ENCODE measurements at places on chromosomes 7 and 10. TPM values are rescaled to one million over a fixed set of nuclear protein-coding genes. Genes with fewer than 3 reads are reported as not detected.

DNA sequence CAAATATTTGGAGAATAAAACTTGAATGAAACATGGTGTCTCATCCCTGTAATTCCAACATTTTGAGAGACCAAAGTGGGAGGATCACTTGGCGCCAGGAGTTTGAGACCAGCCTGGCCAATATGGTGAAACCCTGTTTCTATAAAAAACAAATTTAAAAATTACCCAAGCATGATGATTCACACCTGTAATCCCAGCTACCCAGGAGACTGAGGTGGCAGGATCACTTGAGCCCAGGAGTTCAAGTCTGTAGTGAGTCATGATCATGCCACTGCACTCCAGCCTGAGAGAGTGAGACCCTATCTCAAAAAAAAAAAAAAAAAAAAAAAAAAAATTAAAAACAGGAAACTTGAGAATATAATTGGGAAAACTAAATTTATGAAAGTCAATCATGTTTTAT is 481.1 kb downstream of the SEMA3D start:
- no peak for DNase-seq
- no peak overlapping the region for H3K27ac ChIP-seq
- peaks cover 9% of the 10 kb centered on the region for H3K4me1 ChIP-seq
- H3K36me3 ChIP-seq: no peaks in the 10 kb centered on the region

- no peaks in the 10 kb centered on the region for H3K4me1 ChIP-seq
- no peak for DNase-seq
- H3K27me3 ChIP-seq: no peaks in the 10 kb centered on the region
- no peaks in the 10 kb centered on the region for H3K36me3 ChIP-seq
These were observed 1336.0 kb upstream of the CELF2 start for GRCh38 chr10:9681655-9682054.

Gene HOXA3
- total RNA-seq: not detected

DNA sequence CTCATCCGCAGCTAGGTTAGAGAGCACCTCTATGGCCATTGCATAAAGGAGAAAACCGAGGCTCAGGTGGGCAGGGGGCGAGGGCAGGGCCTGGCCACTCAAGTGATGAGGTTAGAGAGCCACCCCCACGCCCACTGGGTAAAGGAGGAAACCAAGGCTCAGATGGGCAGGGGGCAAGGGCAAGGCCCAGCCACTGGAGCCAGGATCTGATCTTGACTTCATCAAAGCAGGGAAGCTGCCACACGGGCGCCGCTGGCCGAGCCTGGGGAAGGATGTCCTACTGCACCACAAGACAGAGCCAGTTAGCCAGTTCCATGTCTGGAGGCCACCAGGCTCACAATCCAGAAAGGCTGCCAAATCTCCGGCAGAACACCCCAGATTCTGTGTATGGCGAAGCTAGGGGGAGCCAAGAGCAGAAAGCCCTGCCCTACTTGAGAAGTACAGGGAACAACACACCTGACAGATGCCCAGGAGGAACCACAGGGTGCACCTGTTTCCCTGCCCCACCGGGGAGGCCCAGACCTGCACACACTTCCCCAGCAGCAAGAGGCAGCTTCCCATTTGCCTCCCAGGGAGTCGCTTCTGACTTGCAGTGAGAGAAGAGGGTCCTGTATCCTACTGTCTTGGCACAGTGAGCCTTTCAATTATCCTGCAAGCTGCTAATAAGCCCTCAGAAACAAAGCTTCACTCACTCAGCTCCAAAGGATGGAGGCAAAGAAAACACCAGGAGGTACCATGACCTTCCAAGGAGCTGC is 101.9 kb downstream of the TNS3 start:
- H3K36me3 ChIP-seq: no peaks in the 10 kb centered on the region
- no peak overlapping the region for H3K4me3 ChIP-seq
- no peaks in the 10 kb centered on the region for H3K27me3 ChIP-seq
- no peak for DNase-seq

Gene FKBP9
- total RNA-seq: 199 TPM

DNA sequence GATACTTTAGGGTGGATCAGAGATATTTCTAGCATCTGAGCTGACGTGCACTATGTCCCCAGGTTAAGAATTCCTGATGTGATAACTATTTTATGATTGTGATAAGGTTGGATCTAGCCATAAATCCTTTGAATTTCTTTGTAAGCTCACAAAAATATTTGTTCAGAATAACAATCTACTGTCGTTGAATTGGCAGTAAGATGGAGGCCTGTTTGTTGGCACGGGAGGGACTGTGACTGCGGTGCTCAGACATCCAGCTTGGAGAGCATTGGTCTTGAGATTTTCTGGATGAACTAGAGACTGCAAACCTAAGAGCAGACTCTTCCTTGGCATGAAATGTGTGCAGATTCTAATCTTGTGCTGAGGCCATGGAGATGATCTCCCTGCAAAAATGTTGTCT is 131.1 kb downstream of the LRRC4 start:
- no peak overlapping the region for H3K27ac ChIP-seq
- H3K4me1 ChIP-seq: peaks cover 20% of the 10 kb centered on the region
- H3K4me3 ChIP-seq: no peak overlapping the region

DNA sequence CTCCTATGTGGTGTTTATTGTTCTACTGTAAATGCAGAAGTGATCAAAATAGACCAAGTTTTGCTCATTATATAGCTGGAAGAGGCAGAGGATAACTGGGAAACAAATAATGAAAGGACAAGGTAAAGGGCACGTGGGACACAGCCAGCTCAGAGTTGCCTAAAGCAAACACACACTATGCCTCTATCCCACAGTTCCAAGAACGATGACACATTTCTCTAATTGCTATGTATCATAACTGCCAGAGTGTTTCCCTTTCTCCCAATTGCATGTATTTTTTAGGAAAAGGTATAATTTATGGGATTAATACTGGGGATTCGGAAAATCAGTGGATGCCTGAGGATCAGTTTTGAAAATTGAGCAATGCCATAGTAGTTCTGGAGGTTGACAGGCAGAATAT is 49.0 kb downstream of the CCDC71L start:
- DNase-seq: no peak
- no peaks in the 10 kb centered on the region for H3K36me3 ChIP-seq
- H3K27ac ChIP-seq: no peak overlapping the region
- H3K4me1 ChIP-seq: peaks cover 18% of the 10 kb centered on the region
- no peaks in the 10 kb centered on the region for H3K27me3 ChIP-seq

Gene EFCAB10
- total RNA-seq: 0.38 TPM

- DNase-seq: no peak
- no peaks in the 10 kb centered on the region for H3K27me3 ChIP-seq
- no peaks in the 10 kb centered on the region for H3K36me3 ChIP-seq
- H3K4me1 ChIP-seq: peaks cover 18% of the 10 kb centered on the region
These were observed 6.4 kb upstream of the SRI start for GRCh38 chr7:88226201-88226600.

DNA sequence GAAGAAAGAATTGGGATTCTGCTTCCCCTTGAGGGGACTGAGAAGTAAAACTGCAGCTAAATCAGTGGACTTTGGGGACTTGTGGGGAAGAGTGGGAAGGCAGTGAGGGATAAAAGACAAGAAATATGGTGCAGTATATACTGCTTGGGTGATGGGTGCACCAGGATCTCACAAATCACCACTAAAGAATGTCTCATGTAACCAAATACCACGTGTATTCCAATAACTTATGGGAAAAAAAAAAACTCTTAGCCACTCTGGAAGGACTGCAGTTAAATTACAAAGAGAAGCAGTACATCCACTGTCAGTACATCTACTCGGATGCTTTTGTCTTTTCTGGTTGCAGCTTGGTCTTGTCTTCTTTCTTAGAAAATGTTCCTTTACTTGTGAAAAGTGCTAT is 27.4 kb upstream of the GOT1 start:
- H3K27me3 ChIP-seq: peaks cover 13% of the 10 kb centered on the region
- H3K4me3 ChIP-seq: no peak overlapping the region
- H3K27ac ChIP-seq: no peak overlapping the region
- H3K36me3 ChIP-seq: no peaks in the 10 kb centered on the region

DNA sequence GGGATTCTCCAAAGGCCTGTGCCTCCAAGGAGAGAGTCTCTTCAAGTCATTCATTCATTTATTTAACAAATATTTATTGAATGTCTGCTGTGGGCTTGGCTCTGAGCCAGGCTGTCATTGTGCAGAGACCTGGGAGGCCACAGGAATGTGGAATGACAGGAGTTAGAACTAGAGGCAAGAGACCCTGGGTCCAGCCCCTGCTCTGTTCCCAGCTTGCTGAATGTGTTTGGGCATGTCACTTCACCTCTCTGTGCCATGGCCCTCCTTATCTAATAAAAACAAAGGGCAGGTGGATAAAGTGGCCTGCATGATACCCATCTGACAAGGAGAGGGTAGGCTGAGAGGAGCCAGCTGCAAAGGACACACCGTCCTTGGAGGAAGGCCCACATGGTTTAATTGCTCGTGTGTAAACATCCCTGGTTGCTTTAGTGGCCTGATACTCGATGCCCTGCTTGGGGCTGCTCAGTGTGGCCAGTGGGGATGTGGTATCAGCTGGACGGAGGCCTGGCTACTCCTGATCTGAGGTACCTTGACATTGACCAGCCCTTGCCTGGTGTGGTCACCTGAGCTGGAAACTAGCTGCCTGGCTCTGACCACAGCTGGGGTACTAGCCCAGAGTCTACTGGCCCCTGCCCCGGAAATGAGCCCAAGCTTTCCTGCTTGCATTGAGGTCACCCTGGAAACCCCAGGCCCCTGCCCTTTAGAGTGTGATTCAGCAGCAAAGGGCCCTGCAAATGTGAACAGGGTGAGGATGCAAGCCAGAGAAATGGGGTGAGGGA is 116.2 kb downstream of the CDH23 start:
- no peak overlapping the region for H3K4me3 ChIP-seq
- peaks cover 58% of the 10 kb centered on the region for H3K27me3 ChIP-seq
- no peak overlapping the region for H3K27ac ChIP-seq

GRCh38 chr10:51079766-51080165 is 5.5 kb downstream of the PRKG1 start:
- DNase-seq: no peak
- H3K4me1 ChIP-seq: no peaks in the 10 kb centered on the region
- peaks cover 6% of the 10 kb centered on the region for H3K27me3 ChIP-seq
- no peaks in the 10 kb centered on the region for H3K36me3 ChIP-seq

Gene LIPJ
- total RNA-seq: not detected

GRCh38 chr10:49106451-49106850 is 8.9 kb downstream of the VSTM4 start:
- H3K4me3 ChIP-seq: no peak overlapping the region
- no peaks in the 10 kb centered on the region for H3K36me3 ChIP-seq
- DNase-seq: no peak
- H3K27ac ChIP-seq: no peak overlapping the region
- H3K4me1 ChIP-seq: no peaks in the 10 kb centered on the region

DNA sequence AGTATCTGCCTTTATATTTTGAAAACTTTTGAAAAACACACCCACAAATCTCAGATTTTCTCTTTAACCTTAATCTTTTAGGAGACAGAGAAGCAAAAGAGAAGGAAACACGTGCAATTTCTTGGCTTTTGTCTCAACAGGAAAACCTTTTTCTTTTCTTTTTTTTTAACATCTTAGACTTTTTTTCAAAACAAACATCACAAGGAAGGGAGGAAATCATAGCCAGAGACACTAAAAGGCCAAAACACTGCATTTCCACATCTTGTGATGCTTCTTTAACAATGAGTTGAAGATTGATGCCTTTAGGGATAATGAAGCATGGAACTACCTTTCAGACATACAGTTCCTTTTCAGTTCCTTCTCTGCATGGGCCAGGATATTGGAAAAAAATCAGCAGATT is 136.6 kb upstream of the NRBF2 start:
- no peak for DNase-seq
- H3K4me3 ChIP-seq: no peak overlapping the region
- H3K36me3 ChIP-seq: no peaks in the 10 kb centered on the region
- no peaks in the 10 kb centered on the region for H3K27me3 ChIP-seq
- peaks cover 17% of the 10 kb centered on the region for H3K4me1 ChIP-seq

- H3K36me3 ChIP-seq: no peaks in the 10 kb centered on the region
- no peaks in the 10 kb centered on the region for H3K27me3 ChIP-seq
- no peak for DNase-seq
- H3K27ac ChIP-seq: no peak overlapping the region
- no peaks in the 10 kb centered on the region for H3K4me1 ChIP-seq
These were observed 17.1 kb downstream of the GRID1 start for GRCh38 chr10:86349474-86349873.

GRCh38 chr7:64908358-64908757 is 5.3 kb downstream of the ZNF273 start:
- no peak overlapping the region for H3K27ac ChIP-seq
- no peaks in the 10 kb centered on the region for H3K36me3 ChIP-seq

DNA sequence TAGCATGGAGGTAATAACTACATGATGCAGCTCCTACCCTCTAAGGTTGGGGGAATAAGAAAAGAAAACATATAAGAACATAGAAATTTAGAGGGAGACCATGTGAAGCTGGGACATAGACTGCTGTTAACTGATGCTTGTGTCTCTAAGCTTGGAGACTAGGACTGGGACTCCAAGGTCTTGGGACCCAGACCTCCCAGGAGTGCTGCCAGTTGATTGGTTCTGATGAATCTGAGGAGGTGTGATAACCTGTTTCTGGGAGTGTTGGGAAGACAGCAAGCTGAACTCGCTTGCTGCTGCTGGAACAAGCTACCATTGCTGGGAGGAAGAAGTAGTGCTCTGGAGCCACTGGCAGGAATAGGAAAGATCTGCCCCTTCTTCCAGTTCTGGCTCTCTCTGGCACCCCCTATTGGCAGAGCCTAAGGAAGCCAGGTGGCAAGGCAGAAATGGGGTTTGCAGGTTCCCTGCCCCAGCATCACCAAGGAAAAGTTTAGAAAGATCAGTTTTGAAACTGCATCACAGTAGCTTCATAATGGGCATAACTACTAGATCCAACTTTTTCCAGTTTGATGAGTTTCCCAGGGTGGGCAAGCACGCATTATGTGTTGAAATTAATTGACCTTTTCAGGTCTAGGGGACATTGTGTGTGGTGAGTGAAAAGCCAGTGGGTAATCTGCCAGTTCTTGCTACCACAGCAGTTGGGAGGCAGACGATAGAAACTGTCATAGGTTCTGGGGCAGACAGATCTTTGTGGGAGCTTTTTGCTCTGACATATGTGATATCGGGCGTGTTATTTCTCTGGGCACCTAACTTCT is 140.7 kb downstream of the SND1 start:
- no peaks in the 10 kb centered on the region for H3K36me3 ChIP-seq
- H3K27ac ChIP-seq: no peak overlapping the region
- no peaks in the 10 kb centered on the region for H3K4me1 ChIP-seq
- no peak for DNase-seq

- H3K4me3 ChIP-seq: no peak overlapping the region
- H3K36me3 ChIP-seq: peaks cover 4% of the 10 kb centered on the region
- no peaks in the 10 kb centered on the region for H3K27me3 ChIP-seq
- peaks cover 8% of the 10 kb centered on the region for H3K4me1 ChIP-seq
- DNase-seq: no peak
These were observed 1.0 kb upstream of the ZDHHC4 start for GRCh38 chr7:6576024-6576866.

DNA sequence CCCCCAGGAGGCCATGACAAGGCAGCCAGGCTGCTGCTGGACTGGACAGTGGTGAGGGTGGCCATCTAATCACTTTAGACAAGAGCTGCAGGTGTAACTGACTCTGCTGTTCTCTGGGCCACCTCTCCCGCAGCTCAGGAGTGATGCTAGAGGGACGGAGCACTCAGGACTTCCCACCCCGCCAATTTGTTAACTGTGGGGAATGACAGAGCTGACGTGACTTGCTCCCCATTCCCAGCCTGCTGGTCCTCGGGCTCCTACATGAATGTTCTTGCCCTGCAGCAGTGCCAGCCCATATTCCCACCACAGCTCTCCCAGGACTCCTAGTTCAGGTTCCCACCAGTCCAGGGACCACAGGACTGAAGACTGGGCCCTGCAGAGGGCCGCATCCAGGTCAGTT is 16.7 kb upstream of the NPFFR1 start:
- no peaks in the 10 kb centered on the region for H3K27me3 ChIP-seq
- peaks cover 7% of the 10 kb centered on the region for H3K4me1 ChIP-seq
- no peak overlapping the region for H3K4me3 ChIP-seq
- no peaks in the 10 kb centered on the region for H3K36me3 ChIP-seq
- DNase-seq: no peak

GRCh38 chr10:93991596-93992284 is 2.0 kb upstream of the PLCE1 start:
- no peaks in the 10 kb centered on the region for H3K27me3 ChIP-seq
- H3K36me3 ChIP-seq: no peaks in the 10 kb centered on the region
- DNase-seq: peak; percentile 82
- H3K4me1 ChIP-seq: peaks cover 49% of the 10 kb centered on the region
- H3K4me3 ChIP-seq: peak overlapping the region; percentile 32
